ENCODE measurements at places on chromosomes 1 and 21.

DNA sequence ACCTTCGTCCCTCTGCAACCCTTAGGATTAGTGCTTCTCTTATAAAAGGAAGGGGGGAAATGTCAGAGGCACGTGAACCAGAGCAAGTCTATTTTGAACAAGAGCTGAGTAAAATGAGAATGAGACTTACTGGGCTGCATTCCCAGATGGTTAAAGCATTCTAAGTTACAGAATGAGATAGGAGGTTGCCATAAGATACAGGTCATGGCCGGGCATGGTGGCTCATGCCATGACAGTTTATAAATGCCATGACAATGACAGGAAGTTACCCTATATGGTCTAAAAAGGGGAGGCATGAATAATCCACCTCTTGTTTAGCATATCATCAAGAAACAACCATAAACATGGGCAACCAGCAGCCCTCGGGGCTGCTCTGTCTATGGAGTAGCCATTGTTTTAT is 2.5 kb upstream of the AQP10 start:
- DNase-seq: no peak

DNA sequence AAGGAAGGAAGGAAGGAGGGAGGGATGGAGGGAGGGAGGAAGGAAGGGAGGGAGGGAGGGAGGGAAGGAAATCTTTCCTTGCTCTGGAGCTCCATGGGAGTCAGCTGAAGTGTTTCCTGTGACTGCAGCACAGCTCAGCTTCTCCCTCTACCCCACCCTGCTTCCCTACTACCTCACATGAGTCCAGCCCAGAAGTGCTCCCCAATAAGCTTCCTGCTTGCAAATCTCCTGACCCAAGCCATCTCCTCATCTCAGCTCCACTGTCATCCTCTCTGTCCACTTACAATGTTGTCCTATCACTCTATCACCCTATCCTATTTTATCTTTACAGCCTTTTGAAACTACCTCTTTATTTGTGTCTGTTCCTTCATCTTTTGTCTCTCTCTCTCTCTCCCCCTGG is 52.9 kb upstream of the SSBP3 start:
- no peak for DNase-seq

DNA sequence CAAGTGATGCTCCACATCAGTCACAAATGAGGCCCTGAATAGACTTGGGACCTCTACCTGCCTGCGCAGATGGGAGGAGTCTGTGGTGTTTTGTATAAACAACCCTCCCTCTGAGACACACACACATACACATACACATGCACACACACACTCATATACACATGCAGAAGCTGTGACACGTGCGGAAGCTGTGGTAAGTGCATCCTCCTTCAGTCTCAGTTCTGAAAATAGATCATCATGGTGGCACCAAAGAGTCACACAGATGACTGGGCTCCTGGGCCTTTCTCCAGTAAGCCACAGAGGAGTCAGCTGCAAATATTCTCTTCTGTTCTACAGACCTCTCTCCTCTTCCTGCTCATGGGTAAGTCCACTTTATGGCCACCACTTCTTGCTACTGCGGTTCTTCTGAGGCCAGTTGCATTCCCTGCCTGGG is at the start of gene LY9:
Gene LY9, plus strand, starts transcription at position 224 of the 433 bp plus-strand sequence. Its CDS starts 14 bp downstream, at position 238.
- peak; percentile 99 for DNase-seq

DNA sequence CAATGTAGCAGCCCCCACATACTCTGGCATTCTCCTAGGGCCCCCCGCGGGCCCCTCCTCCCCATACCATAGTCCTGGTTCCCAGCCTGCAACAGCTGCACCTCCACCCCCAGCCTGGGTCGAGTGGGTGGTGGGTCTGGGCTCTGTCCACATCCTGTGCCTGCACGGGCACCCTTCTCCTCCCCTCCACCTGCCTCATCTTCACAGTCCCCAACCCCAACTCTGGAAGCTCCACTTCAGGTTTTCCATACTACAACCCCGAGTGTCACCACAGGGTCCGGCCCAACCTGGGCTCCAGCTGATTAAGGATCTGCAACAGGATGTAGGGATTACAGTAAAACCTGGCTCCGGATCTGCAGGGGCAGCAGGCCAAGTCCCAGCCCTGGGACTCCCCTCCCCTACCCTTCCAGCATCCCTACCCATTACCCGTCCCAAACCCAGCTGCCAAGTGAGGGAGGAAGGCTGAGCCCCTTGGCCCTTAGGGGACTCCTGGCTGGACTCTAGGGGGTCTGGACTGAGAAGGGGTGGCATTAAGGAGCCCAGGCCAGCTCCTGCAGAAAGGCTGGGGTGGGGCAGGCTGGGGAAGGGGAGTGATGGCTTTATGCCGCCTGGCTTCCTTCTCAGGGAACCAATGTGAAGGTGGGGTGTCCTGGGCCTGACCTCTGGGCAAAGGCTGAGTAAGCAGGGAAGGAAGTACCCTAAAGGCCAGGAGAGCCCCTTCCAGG is 116.8 kb downstream of the CASZ1 start:
- DNase-seq: no peak

DNA sequence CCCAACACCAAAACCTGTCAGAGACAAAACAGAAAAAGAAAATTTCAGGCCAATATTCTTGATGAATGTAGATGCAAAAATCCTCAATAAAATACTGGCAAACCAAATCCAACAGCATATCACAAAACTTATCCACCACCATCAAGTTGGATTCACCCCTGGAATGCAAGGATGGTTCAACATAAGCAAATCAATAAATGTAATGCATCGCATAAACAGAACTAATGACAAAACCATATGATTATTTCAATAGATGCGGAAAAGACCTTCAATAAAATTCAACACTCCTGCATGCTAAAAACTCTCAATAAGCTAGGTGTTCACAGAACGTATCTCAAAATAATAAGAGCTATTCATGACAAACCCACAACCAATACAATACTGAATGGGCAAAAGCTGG is 3.8 kb upstream of the OR2L5 start:
- DNase-seq: no peak

- DNase-seq: peak; percentile 37
Measured at GRCh38 chr1:101238681-101239094, 1.9 kb downstream of the S1PR1 start.

DNA sequence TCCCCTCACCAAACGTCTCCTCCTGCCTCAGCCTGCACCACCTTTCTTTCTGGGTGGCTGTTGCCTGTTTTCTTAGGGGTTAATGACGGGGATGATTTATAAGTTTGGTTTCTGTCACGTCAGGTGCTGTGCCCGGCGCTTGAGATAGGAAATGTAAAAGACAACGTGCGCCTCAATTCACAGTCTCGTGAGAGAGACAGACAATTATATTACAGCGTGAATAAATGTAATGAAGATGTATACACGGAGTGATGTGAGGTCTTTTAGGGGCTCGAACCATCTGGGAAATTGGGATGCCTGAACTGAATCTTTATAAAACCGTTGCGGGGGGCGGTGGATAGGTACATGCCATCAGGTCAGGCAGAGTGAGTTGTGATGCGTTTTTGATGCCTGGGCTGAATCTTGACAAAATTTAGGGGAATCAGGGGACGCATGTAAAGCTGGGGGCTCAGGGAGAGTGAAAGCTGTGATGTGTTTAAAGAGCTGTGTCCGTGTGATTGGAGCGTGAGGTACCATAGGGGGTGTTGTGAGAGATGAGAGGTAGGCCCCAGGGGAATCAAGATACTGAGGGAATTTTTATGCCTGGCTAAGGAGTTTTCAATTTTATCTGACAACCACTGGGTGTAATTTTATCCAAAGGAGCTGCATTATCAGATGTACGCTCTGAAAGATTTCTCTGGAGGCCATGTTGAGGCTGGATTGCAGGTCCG is 831 bp downstream of the TIPRL start:
- DNase-seq: peak; percentile 37

- no peak for DNase-seq
Measured at GRCh38 chr1:187032982-187033692, 204.4 kb downstream of the PLA2G4A start.

- DNase-seq: peak; percentile 96
Measured at GRCh38 chr1:87872189-87872588, 543.5 kb downstream of the LMO4 start.

DNA sequence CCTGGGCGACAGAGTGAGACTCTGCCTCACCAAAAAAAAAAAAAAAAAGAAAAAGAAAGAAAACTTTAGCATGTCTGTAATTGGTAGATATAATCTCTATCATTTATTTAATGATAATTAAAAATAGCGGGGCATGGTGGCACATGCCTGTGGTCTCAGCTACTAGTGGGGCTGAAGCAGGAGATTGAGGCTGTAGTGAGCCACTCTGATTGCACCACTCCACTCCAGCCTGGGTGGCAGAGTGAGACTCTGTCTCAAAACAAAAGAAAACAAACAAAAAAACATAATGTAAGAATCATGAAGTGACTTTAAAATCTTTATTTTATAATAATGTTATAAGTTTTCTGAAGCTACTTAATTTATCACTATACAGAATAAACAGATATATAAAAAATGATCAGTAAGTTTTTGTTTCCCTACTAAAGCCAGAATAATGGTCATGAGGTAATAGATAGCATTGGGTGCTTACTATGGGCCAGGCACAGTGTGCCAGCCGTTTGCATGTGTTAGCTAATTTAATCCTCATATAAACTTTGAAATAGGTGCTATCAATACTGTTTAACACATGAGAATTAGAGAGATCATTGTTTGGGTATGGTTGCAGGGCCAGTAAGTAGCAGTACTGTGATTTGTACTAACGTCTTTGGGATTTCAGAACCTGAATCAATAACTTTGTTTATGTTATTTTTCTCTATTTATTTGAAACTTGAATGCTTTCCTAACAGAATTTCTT is 23.8 kb downstream of the CLIC4 start:
- DNase-seq: no peak

GRCh38 chr1:200670242-200671118 is 773 bp upstream of the DDX59 start:
- DNase-seq: peak; percentile 62
